ENCODE measurements at places on chromosomes 7 and 10.

DNA sequence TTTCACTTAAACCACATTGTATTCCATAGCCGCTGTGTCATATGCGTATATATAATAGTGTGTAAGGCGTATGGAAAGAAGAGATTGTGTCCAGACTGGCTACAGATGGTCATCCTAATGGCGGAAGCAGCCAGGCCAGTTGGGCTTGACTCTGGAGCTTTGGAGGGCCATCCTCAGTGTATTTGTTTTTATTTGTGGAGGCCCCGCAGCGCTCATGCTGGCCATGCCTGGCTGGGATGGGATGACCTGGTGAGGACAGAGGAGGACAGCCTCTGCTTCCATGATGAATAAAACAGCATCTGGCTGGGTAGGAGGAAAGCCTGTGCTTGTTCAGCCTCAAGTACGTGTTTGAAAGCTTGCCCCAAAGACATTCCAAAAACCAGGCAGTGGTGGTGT lies 220.3 kb downstream of the EBF3 start:
- DNase-seq: no peak

DNA sequence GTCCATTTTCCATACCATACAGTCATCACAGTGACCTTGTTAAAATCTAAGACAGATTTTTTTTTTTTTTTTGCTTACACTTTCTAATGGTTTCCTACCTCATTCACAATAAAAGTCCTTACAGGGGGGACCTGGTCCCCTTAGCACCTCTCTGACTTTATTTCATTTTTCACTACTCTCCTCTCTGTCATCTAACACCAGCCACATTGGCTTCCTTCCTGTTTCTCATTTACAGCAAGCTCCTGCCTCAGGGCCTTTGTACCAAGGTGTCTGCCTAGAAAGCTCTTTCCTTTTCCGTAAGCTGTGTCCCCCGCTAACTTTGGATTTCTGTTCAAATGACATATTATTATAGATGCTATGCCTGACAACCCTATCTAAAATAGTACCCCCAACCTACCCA lies 27.7 kb downstream of the CC2D2B start:
- DNase-seq: no peak

GRCh38 chr7:141649865-141650634 lies 51.9 kb downstream of the DENND11 start:
- DNase-seq: no peak

GRCh38 chr10:69994262-69994661 lies 58.4 kb upstream of the MACROH2A2 start:
- DNase-seq: no peak

GRCh38 chr10:25078658-25079431 lies 62.4 kb downstream of the THNSL1 start:
- DNase-seq: no peak

DNA sequence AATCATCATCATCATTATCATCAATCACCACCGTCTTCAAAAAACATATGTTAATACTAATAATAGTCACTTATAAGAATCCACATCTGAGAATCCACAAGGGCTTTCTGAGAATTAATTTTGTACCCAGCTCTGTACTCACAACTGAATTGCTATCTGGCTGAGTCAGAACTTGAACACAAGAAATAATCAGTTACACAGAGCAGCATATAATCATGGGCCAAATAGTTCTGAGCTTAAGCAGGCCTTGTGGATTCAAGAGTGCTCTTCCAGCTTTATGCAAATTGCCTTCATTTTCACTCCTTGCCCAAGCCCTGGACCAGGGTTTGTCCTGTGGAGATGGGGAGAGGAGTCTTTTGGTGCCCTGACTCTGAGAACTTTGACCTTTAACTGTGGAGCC lies 304.5 kb downstream of the ZNF248 start:
- no peak for DNase-seq

DNA sequence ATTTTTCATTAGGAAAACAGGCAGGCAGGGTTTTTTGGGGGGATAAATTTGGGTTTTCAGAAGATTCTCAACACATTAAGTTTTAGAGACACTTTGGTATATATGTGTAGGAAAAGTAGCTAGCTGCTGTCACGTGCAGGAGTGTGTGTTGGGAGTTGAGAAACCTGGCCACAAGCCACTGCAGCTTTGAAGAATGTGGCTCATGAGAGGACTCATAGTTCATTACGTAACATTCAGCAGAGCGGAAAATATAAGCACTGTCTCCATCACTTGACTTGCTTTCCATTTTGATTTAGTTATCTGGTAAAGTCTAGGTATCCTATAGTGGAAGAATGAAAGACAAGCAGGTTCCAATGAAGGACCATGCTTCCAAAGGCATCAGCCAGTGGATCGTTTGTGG lies 31.2 kb downstream of the SMNDC1 start:
- DNase-seq: no peak

DNA sequence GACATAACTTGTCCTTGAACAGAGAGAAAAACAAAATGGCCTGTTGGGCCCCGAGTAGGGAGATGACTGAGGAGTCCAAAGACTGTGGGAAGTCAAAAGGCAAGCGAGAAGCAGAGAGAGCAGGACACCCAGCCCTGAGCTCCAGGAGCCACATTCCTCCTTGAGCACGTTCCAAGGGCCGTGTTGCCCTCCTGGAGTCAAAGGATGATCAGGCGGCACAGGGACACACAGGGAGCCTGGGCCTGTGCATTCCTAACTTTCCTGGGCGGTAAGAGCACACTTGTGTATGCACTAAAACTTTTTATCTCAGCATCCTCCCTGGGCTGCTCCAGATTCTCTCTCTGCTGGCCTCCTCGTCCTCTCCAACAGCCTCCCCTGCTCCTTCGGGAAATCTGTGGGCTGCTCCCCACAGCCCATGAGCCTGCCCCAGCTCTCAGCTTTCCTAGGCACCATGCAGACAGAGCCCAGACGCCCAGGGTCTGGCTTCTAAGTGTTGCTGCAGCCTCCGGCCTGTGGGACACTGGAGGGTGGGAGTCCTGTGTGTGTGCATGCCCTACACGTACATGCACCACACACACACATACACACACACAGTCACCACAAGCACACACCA lies 281.8 kb downstream of the POU6F2 start:
- no peak for DNase-seq

GRCh38 chr7:54188843-54189242 lies 353.3 kb upstream of the VSTM2A start:
- DNase-seq: no peak

- DNase-seq: no peak
Observed at GRCh38 chr10:821322-821721, 110.2 kb downstream of the LARP4B start.

- DNase-seq: no peak
Observed at GRCh38 chr7:129807863-129808262, 144.9 kb downstream of the UBE2H start.

GRCh38 chr10:14560274-14560673 lies 214.4 kb downstream of the FAM107B start:
- peak; percentile 68 for DNase-seq

- no peak for DNase-seq
Observed at GRCh38 chr7:136102881-136103280, 125.7 kb upstream of the MTPN start.

GRCh38 chr10:725302-725701 lies 35.8 kb upstream of the DIP2C start:
- DNase-seq: no peak

DNA sequence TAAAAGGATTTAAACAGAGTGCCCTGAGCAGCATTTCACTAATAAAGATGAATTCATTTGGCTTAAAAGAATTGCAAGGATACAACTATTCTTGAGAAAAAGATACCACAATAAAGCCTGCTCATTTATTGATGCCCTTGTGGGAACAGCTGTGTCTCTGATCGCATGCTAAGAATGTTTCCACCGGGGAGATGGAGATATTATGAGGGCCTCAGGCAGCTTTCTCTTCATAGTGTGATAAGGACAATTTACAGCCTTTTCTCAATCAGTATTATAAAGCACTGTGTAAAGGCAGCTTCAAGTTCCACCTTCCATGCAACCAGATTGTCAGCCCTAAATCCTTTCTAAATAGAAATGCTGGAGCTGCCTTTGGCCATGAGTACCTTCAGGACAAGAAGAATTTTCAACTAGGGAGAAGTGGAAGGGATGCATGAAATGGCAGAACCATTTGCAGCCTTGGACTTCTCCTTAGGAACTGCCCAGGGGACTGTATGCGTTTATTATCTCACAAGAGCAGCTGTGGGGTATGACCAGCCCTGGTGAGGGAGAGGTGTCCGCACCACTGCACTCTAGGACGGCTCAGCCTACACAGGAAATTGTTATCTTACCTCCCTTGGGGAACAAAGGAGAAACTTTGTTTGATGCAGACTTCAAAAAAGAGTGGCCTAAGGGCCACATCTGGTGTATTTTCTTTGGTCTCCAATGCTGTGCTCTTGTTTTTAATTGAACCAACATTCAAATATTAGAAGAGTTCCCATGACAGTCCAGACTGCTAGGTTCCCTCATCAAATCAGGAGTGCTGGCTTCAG lies 116.9 kb upstream of the PCGF5 start:
- DNase-seq: no peak

- no peak for DNase-seq
Observed at GRCh38 chr10:90167174-90168064, 466.0 kb downstream of the KIF20B start.

DNA sequence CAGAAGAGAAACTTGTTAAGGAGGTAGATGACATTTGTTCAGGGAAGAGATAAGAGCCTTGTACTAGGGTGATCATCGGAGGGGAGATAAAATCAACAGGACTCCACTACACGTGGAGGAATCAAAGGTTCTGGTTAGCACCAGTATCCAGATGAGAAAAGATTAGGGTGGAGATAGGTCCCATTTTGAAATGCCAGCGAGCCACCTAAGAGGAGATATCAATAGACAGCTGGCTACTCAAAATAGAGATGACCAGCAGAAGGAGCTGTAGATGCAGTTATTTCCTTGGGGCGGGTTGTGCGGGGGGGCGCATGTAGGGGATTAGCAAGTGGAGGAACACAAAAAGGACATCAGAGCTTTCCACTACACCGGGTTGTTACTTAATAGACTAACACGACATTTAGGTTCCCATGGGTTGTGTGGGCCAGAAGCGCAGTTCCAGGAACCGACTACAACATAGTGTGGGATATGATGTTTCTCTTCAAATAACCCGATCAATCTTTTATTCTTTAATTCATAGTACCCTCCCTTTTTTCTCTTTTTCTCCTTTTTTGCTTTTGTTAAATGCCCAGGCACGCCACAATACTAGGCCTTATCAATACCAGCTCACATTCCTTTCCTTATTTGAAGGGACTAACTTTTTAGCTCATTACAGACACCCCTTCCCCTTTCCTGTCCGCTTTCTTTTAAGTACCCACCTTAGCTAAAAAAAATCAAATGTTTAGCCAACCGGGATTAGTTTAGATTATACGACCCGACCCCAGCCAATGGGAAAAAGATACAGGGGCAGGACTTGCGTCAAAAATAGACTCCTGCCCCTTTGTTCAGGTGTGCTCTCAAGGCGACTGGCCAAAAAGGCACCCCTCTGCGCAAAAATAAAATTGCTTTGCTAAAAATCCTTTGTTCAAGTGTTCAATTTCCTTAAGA lies 2.0 kb upstream of the KIF11 start:
- no peak for DNase-seq

DNA sequence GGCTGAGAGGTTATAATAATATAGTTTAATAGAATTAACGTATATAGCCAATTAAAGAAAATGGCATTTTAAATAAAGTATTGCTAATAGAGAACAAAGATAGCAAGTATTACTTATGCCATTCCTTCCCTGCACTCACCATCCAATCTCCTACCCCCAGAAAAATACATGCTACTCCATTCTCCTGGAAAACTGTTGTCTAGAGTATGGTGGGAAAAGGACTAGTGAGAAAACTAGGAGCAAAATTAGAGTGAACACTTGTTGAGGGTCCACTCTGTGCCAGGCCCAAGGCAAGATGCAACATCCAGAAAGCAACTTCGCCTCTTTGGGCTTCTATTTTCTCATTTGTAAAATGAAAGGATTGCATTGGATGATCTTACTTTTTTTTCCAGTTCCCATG lies 149.1 kb downstream of the CPED1 start:
- no peak for DNase-seq

GRCh38 chr10:119203006-119203405 lies 4.4 kb upstream of the GRK5 start:
- no peak for DNase-seq

GRCh38 chr10:86286236-86287109 lies 80.1 kb downstream of the GRID1 start:
- no peak for DNase-seq

GRCh38 chr10:15141136-15142054 lies 27.1 kb downstream of the NMT2 start:
- DNase-seq: no peak

GRCh38 chr7:50509459-50509858 lies 55.7 kb downstream of the DDC start:
- DNase-seq: no peak

DNA sequence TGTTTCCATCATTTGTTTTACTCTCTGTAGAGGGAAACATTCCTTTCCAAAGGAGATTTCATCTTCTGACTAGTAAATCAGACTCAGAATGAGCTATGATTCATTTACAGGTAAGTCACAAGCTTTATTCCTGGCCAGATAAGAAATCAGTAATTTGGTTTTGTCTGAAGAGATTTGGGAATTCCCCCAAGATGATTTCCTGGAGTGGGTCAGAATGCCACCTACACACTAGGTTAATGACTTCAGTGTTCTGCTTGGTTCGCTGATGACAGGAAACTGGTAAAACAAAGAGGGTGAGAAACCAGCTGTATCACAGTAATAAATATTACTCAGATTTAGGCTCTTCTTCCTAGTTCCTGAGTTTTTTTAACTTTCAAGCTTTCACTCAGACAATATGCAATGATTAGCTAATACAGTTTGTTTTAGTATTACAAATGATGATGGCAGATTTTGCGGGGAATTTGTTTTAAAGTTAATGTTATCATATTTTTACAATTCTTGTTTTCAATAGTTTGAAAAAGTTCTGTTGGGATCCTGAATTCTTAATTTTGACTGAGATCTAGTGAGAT lies 8.3 kb upstream of the ASZ1 start:
- no peak for DNase-seq

DNA sequence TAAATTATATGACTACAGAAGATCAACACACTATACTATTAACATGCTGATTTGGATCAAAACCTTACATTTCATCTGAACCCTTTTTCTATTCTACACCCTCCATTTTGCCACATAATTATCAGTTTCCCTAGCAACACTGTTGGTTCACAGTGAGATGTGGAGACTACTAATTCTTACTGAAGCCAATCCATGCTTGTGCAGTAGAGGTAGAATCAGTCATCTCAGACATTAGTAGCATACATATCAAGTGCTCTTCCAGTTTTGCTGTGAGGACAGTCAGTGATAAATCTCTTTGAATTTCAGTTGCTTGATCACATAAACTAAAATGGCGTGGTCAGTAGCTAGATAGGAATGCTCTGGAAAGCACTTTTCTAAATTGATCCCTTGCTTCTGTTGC lies 70.3 kb downstream of the PON1 start:
- DNase-seq: no peak

- no peak for DNase-seq
Observed at GRCh38 chr7:22555476-22555875, 55.5 kb upstream of the STEAP1B start.

GRCh38 chr7:1842321-1843221 lies 172.5 kb downstream of the ELFN1 start:
- DNase-seq: no peak

DNA sequence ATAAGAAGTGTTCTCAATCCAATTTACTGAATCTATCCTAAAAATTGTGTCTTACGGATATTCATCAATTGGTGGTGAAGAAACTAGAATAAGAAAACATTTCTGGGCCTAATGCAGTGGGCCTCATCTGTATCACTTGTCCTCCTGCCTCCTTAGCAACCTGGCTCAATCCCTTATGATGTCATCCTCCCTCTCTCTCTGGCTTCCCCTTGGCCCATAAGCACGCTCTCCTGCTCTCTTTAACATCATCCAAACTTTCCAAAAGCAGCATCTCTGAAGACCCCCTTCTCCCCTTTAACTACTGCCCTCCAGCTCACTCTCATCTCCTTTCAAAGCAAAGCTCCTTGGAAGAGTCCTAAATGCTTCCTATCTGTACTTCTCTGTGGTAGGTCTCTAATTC lies 4.7 kb upstream of the STN1 start:
- no peak for DNase-seq

Data from stimulated activated CD4-positive, alpha-beta T cell treated with anti-CD3 and anti-CD28 coated beads, Interleukin-12 subunit alpha, Interleukin-12 subunit beta, amount 100 ng/mL, for 24 hours (primary cell).